Hair follicular keratinocyte (primary cell): ENCODE measurements at places on chromosomes 13 and 19. TPM values are rescaled to one million over a fixed set of nuclear protein-coding genes. Genes with fewer than 3 reads are reported as not detected.

WDR87 gene
- total RNA-seq = not detected in 2 replicates

GGN gene
- total RNA-seq = 0.08 and 0.55 TPM in 2 replicates

CD70 gene
- 0.16 and 0.46 TPM in 2 replicates for total RNA-seq

ZNF135 gene
- total RNA-seq = 0.46 and 3.0 TPM in 2 replicates

CYP2S1 gene
- 6.8 and 7.8 TPM in 2 replicates for total RNA-seq

NR1H2 gene
- total RNA-seq = 57.8 and 77.5 TPM in 2 replicates

SSC5D gene
- 0.31 TPM in 1 of 2 replicates, not detected in the other for total RNA-seq

CYP4F11 gene
- total RNA-seq = 1.7 and 3.7 TPM in 2 replicates

NCR1 gene
- not detected in 2 replicates for total RNA-seq
